ENCODE measurements at places on chromosomes 2 and 18. TPM values are rescaled to one million over a fixed set of nuclear protein-coding genes. Genes with fewer than 3 reads are reported as not detected.

Gene CCBE1
- 2.7 TPM for total RNA-seq

Gene RAX
- not detected for total RNA-seq

Gene FLACC1
- 0.95 TPM for total RNA-seq

Gene ZNF514
- 5.5 TPM for total RNA-seq

Gene CAVIN2
- 10.7 TPM for total RNA-seq

Gene SGPP2
- total RNA-seq = 0.14 TPM

Gene WNT10A
- total RNA-seq = not detected

Measured in right lobe of liver (tissue), 6 donors.